ENCODE measurements at places on chromosomes 6 and 20. TPM values are rescaled to one million over a fixed set of nuclear protein-coding genes. Genes with fewer than 3 reads are reported as not detected.

Gene SAMD3
- polyA plus RNA-seq = 220 TPM

DNA sequence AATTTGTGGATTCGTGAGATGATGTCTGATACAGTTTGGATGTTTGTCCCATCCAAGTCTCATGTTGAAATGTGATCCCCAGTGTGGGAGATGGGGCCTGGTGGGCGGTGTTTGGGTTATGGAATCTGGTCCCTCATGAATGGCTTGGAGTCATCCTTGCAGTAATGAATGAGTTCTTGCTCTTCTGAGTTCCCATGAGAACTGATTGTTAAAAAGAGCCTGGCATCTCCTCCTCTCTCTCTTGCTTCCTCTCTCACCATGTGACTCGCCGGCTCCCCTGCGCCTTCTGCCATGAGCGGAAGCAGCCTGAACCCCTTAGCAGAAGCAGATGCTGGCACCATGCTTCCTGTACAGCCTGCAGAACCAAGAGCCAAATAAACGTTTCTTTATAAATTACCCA, 30.5 kb upstream of the RPP40 start:
- H3K4me3 ChIP-seq = no peak overlapping the region
- H3K4me1 ChIP-seq = no peaks in the 10 kb centered on the region
- H3K27ac ChIP-seq = no peak overlapping the region
- H3K36me3 ChIP-seq = no peaks in the 10 kb centered on the region
- no peaks in the 10 kb centered on the region for H3K27me3 ChIP-seq
- DNase-seq = no peak

DNA sequence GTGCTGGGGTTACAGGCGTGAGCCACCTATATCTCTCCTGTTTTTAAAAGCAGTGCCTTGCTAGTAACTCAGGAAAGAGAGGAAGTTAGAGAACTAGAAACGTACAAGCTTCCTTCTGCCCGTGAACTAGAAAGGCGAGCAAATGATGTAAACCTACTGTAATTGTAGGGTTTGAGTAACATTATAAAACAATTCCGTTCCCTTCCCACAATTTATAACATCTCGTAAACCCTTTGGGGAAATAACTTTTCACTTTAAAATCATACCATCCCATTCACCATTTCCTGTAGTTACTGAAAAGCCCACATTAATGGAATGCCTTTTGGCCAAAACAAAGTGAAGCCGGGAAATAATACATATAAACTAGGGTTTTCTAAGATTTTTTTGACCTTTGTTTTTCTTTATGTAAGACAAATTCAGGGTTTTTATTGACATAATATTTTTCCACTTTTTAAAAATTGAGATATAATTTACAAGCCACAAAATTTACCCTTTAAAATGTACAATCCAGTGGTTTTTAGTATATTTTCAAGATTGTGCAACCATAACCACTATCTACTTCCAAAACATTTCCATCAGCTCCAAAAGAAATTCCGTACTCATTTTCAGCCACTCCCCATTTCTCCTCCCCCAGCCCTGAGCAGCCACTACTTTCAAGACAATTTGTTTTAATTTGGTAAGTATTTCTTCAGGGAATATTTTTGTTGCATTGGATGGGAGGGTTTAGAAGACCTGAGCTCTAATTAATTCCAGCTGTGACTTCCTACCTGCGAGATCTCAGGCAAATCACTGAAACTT, 175.1 kb upstream of the PDE10A start:
- H3K36me3 ChIP-seq = no peaks in the 10 kb centered on the region
- H3K4me3 ChIP-seq = no peak overlapping the region
- no peaks in the 10 kb centered on the region for H3K4me1 ChIP-seq
- H3K27ac ChIP-seq = no peak overlapping the region

- DNase-seq = no peak
- no peak overlapping the region for H3K4me3 ChIP-seq
- no peak overlapping the region for H3K27ac ChIP-seq
- H3K36me3 ChIP-seq = no peaks in the 10 kb centered on the region
Measured at GRCh38 chr6:17908831-17909230, 78.6 kb downstream of the KIF13A start.

DNA sequence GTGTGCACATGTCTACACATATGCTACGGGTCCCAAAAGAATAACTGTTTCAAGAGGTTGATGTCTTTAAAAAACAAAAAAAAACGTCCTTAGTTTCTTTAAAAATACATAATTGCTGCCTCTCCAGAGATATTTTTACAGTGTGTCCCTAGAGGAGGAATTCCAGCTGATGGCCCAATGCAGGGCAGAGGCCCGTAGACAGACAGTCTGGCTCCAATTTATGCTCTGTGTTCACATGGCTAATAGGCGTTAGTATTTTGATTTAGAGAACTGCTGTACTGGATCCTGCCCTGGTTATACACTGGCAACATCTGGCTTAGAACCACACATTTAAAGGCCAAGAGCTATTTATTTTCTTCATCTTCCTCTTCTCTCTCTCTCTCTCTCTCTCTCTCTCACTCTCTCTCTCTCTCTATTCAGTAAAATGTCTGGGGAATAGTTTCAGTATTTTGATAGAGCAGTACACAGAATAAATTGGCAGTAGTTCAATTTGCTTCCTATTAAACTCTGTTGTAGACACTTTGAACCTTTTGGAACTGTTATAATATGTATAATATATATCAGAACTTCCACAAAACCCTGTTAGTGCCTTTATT, 260.6 kb downstream of the EYA4 start:
- no peak overlapping the region for H3K27ac ChIP-seq
- H3K27me3 ChIP-seq = no peaks in the 10 kb centered on the region
- H3K4me3 ChIP-seq = no peak overlapping the region
- no peaks in the 10 kb centered on the region for H3K4me1 ChIP-seq
- no peak for DNase-seq

DNA sequence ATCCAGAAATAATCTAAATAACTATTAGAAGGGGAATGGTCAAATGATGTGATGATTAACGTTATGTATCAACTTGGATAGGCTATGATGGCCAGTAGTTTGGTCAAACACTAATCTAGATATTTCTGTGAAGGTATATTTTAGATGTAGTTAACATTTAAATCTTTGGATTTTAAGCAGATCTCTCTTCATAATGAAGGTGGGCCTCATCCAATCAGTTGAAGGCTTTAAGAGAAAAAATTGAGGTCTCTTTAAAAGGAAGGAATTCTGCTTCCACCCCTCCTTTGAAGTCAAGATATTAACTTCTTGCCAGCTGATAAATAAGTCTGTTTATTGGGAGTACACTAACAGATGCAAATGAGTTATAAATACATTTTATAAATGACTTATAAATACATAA, 760.0 kb upstream of the SLC35B3 start:
- no peak overlapping the region for H3K4me3 ChIP-seq
- H3K27me3 ChIP-seq = no peaks in the 10 kb centered on the region
- no peak for DNase-seq

GRCh38 chr6:124881898-124882578, 80.2 kb upstream of the RNF217 start:
- no peak overlapping the region for H3K27ac ChIP-seq
- no peaks in the 10 kb centered on the region for H3K4me1 ChIP-seq
- H3K4me3 ChIP-seq = no peak overlapping the region

DNA sequence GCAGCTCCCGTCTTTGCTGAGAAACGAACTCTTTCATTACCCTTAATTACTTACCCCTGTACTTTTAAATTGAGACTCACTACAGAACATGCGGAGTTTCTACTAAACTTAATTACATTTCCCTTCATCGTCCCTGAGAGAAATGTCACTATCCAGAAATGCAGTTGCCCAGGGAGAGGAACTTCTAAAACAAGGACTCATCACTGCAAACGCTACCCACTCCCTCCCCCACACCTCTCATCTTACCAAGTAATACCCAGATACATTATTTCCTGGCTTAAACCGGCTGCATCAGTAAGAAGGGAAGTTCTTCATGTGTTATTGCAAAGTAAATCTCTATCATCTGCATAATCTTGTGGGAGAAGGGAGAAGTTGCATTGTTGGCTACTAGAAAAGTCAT, 138.3 kb downstream of the IPCEF1 start:
- peaks cover 45% of the 10 kb centered on the region for H3K4me1 ChIP-seq
- peaks cover 30% of the 10 kb centered on the region for H3K36me3 ChIP-seq
- H3K27ac ChIP-seq = no peak overlapping the region
- DNase-seq = no peak
- H3K27me3 ChIP-seq = no peaks in the 10 kb centered on the region

- DNase-seq = no peak
- H3K27ac ChIP-seq = no peak overlapping the region
- peaks cover 11% of the 10 kb centered on the region for H3K27me3 ChIP-seq
- no peak overlapping the region for H3K4me3 ChIP-seq
- no peaks in the 10 kb centered on the region for H3K36me3 ChIP-seq
Measured at GRCh38 chr20:5910186-5910585, 40.1 kb downstream of the TRMT6 start.

GRCh38 chr6:63395381-63395780, 75.6 kb upstream of the LGSN start:
- H3K4me1 ChIP-seq = no peaks in the 10 kb centered on the region
- no peak overlapping the region for H3K4me3 ChIP-seq
- H3K27ac ChIP-seq = no peak overlapping the region
- no peaks in the 10 kb centered on the region for H3K27me3 ChIP-seq

DNA sequence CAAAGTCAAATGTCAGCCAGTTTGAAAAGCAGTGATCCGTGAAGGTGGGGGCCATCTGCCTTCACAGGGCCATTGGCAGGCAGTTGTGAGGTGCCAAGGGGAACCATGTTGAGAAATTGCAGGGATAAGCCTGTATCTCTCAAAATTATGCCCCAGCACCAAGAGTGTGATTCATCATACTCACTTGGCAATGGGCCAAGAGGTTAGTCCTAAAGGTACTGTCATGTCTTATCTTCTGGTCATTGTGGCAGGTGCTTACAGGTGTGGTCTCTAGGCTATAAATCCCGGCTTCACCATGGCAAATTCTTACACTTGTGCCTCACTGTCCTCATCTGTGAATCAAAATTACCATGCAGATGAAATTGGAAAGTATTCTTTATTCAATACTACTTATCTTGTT, 150.7 kb upstream of the LAMP5 start:
- H3K4me1 ChIP-seq = no peaks in the 10 kb centered on the region
- no peak overlapping the region for H3K4me3 ChIP-seq
- H3K27me3 ChIP-seq = no peaks in the 10 kb centered on the region
- H3K27ac ChIP-seq = no peak overlapping the region
- no peak for DNase-seq

DNA sequence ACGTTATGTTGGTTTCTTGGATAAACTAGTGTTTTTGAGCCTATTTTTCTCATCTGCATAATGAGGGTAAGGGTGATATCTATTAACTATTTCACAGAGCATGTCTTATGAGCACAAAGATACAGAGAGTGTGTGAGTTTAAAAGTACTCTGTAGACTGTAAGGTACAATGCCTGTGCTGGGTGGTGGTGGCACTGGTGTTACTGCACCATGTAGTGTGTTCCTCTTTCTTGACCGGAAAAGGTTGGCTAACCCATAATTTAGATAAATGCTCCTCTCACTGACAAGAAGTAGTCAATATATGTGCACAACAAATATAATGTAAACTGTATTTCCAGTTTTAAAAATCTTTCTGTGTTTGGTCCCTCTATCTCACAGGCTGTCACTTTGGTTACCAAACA, 116.2 kb upstream of the MMS22L start:
- H3K36me3 ChIP-seq = no peaks in the 10 kb centered on the region
- no peak overlapping the region for H3K4me3 ChIP-seq
- DNase-seq = no peak

GRCh38 chr6:13511913-13512717, 24.7 kb upstream of the GFOD1 start:
- H3K27me3 ChIP-seq = no peaks in the 10 kb centered on the region
- no peak overlapping the region for H3K27ac ChIP-seq
- no peak overlapping the region for H3K4me3 ChIP-seq

- no peaks in the 10 kb centered on the region for H3K4me1 ChIP-seq
- DNase-seq = no peak
- H3K27ac ChIP-seq = no peak overlapping the region
- H3K27me3 ChIP-seq = no peaks in the 10 kb centered on the region
Measured at GRCh38 chr20:37333848-37334318, 12.1 kb upstream of the SRC start.

DNA sequence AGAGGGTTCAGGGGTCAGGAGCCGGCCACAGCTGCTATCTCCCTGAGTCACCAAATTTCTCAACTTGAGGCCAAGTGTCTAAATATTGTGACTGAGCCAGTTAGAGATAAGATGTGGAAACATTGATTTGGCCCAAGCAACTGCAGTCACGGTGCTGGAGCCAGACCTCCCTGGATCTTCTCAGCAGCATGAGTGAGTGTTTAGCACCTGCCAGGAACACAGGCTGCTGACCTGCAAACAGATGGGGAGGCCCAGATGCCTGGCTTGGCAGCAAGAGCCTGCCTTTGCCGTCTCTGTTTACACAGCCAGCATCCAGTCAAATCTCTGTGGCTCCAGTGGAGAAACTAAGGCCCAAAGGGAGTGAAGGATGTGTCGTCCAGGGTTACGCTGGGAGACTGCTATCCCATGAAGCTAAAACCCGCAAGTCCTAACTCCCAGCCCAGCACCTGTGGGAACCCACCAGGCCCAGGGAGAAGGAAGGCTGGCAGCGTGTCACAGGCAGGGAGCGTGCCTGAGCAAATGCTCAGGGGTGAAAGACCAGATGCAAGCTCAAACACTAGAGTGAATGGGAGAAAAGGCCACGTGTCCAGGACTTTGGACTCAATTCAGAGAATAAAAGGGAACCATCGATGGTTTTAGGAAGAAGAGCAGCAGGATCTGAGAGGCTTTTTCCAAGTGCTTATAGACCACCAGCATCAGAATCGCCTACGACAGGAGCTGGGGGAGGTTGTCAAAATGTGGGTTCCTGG, 15.9 kb upstream of the PTGIS start:
- DNase-seq = no peak
- H3K27me3 ChIP-seq = no peaks in the 10 kb centered on the region
- H3K4me1 ChIP-seq = no peaks in the 10 kb centered on the region
- H3K4me3 ChIP-seq = no peak overlapping the region
- no peaks in the 10 kb centered on the region for H3K36me3 ChIP-seq
- H3K27ac ChIP-seq = no peak overlapping the region

All from CD8-positive, alpha-beta memory T cell (primary cell).